ENCODE measurements at places on chromosomes 3 and 15.

GRCh38 chr3:71299160-71299559 is 284.4 kb downstream of the FOXP1 start:
- no peak for DNase-seq

DNA sequence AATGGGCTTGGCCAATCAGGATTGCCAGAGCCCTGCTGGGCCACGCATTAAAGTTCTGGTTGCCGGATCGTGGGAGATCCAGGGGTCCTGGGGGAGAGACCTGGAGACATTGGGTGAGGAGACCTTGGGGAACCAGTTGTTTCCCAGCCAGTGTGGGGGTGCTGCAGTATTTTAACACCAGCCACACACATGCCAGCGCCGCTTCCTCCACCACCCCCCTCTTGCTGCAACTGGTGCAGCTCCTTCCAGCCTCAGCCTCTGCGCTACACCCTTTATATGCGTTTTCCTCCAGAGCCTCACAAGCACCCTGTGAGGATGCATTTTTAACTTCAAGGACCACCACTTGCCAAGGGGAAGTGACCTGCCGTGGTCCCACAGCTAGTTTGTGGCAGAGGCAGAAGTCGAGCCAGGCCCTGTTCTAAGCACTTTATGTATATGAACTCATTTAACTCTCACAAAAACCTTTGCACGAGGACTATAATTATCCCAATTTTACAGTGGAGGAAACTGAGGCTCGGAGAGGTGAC is 29.4 kb upstream of the GRIP2 start:
- DNase-seq = no peak

DNA sequence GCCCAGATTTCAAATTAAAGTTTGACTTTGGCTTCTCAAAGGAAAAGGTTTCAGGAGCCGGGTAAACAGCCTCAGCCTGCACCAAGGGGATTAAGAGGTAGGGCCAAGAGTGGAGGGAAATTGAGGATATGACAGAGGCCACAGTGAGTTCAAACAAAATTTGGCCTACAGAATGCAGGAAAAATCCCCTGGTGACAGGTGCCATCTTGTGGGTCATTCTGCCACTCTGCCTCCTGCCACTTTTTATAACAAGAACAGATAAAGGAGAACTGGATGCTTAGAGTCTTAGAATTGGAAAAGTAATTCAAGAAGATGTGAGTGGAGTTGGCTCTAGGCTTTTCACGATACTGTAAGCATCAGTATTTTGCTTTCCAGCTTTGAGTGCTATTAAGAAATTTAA is 253.2 kb downstream of the NR2F2 start:
- no peak for DNase-seq

DNA sequence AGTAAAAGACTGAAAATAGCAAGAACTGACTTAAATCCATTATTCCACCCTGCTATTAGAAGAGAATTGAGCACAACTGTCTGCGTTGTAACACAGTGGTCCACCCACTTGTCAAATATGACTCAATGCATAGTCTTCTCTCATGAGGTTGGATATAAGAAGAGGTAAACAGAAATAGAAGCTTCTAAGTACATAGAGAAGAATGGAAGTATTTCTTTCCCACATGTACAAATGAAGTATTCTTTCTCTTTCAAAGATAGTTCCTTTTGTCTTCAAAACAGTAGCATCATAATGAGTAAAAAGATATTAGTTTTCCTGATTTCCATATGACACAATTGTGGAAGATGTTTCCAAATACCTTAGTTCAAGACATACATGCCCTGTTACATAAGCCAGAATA is 348.6 kb upstream of the CCDC54 start:
- no peak for DNase-seq

DNA sequence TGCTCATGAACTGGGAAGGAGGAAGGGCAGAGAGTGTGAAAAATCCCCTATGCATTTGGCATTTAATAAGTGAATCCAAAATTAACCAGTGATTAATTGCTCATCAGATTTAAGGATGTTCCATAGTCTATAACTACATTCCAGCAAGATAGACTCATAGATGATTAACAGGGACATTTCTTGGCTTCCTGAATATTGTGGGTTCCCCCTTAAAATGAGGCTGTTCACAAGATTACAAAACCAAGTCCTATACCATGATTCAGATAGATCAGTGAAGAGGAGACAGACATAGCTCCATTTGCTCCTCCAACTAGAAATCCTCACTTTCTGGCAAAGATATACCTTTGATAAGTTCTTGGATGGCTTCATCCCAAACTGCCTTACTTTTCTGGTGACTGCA is 15.4 kb downstream of the RASGRP1 start:
- DNase-seq = no peak

DNA sequence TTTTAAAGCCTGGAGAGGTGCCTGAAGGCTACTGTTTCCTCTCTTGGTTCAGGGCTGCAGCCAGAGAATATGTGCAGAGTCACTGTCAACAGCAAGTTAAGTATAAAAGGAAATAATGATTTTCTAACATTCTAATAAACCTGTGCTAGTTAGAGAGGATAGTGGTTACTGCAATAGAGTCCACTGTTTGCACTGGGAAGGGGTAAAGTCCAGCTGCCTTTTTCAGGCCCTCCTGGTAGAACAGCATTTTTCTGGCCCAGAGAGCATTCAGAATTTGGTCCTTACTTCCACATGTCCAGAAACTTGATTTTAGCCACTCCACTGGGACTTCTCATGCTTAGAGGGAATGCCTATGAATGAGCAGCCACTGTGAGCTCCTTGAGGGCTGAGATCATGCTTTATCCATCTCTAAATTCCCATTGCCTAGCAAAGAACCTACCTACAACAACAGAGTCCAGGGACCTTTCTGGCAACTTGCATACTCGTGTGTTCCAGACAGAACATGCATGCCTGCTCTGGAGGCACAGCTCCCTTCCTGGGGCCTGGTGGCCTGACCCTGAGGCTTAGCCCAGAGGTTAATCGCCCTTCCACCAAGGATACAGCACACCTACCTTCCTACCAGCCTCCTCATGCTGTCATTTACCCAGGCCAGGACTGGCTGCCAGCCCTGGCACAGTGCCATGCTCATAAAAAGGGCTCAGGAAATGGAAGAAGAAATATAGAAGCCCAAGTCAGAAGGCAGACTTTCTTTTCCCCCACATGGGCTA is 50.3 kb upstream of the ATP13A3 start:
- DNase-seq = peak; percentile 54

- no peak for DNase-seq
Measured at GRCh38 chr15:78944202-78944625, 632 bp downstream of the CTSH start.

- DNase-seq = no peak
Measured at GRCh38 chr3:69012100-69012799, 1.2 kb downstream of the EOGT start.

DNA sequence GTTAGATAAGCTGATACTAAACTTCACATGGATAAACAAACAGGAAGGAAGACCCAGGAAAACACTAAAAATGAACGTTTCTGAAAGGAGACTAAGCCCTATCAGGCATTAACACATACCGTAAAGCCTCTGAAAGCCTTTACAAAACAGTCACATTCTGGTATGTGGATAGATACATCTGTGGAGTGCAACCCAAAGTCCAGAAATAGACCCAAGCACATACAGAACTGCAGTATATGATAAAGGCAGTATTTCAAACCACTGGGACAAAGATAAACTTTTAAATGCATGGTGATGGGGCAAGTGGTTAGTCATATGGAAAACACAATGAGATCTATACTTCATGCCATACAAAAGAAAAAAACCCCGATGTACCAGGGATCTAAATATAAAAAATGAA is 26.0 kb downstream of the DCBLD2 start:
- DNase-seq = no peak

DNA sequence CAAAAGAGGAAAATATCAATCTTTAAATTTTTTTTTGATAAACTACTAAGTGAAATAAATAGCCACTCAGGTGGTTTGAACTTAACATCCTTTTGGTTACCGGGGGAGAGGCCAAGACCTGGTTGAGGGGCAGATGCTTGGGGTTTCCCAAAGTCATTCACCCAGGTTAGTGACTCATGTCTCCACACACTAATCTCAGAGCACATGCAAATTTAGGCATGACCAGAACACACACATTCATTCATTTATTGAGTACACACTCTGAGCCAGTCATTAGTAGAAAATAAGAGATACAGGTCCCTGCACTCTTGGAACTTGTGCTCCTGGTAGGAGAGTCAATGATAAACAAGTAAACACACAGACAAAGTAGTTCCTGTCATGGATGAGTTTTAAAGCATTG is 7.3 kb downstream of the ILDR1 start:
- DNase-seq = no peak

- no peak for DNase-seq
Measured at GRCh38 chr15:43799209-43799944, 643 bp downstream of the SERINC4 start.

- DNase-seq = no peak
Measured at GRCh38 chr3:143041903-143042302, 40.5 kb downstream of the U2SURP start.

DNA sequence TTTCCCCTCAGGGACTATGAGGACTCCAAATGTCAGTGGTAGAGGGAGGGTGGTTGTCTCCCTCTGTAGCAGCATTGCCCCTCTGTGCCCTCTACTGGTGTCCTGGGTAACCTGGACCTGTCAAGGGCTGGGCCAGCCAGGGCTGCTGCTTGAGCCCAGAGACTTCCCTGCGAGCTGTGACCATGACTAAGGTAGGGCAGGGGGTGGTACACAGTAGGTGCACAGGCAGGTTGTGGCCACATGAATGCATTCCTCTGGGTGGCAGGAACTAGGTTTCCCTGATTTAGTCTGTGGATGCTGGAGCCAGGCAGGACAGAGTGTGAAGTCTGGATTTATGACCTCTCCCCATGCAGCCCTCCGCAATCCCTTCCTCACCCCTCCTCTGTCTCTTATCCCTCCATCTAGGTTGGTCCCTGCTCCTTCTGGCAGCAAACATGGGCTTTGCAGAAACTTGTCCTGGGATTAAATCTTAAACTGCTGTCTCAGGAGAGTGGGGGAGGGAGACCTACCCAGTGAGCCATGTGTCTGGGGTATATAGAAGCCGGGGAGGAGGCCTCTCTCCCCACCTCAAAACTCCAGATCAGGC is 8.7 kb upstream of the SEMA3F start:
- no peak for DNase-seq

DNA sequence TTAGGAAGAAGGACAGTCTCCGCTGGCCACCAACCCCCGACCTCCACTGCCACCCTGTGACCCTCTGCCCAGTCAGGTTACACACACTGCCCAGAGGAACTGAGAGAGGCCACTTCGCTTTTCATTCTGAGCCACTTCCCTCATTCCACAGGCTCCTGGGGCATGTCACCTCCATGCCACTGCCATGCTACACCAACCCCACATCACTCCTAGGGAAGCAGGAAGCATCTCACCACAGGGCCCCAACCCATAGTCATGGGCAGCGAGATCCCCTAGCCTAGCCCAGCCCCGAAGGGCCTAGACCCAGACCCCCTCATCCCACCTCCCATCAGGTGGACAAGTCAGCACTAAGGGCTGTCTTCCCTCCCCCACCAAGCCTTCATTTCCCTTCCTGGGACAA is 1.4 kb downstream of the PLCB2 start:
- DNase-seq = no peak

DNA sequence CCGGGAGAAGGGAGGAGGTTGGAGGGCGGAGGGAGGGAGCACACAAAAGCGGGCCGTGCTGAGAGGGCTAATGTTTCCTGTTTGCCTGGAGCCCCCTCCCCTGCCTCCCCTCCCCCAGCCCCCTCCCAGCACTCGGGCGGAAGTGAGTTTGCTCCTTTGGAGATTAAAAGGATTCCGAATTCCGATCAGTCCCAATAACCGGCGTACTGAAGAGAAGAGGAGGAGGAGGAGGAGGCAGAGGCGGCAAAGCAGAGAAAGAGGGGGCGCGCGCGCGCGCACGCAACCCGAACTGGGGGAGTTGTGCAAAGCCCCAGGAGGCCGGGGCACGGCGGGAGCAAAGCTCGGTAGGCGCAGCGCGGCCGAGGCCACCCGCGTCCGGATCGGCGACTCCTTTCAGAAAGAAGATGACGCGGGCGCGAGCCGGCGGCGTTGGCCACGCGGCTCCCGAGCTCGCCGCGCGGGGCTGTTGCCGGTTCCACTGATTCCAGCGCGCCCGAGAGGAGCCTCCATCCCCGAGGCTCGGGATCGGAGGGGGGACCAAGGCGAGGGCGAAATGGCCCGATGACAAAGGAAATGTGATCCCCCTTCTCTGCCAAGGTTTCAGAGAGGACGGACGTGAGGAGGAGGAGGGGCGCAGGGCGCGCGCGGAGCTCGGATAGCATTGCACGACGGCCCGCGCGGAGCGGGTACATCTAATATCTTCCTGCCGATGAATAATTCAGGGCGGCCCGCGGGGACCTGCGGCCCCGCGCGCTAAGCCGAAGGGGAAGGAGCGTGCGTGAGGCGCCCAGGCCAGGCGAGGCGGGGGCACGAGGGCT is 1.1 kb upstream of the TRIM71 start:
- no peak for DNase-seq

- DNase-seq = no peak
Measured at GRCh38 chr15:99446565-99447496, 119.0 kb upstream of the MEF2A start.

DNA sequence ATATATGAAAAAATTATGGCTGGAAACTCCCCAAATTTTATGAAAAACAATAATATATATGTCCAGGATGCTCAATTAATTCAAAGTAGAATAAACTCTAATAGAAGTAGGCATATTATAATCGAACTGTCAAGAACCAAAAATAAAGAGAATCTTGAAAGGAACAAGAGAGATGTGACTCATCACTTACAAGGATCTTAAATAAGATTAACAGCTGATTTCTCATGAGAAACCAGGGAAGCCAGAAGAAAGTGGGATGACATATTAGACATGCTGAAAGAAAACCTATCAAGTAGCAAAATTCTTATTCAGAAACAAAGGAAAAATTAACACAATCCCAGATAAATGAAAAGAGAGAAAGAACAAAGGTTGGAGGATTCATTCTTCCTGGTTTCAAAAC is 66.8 kb downstream of the FAIM start:
- DNase-seq = no peak

DNA sequence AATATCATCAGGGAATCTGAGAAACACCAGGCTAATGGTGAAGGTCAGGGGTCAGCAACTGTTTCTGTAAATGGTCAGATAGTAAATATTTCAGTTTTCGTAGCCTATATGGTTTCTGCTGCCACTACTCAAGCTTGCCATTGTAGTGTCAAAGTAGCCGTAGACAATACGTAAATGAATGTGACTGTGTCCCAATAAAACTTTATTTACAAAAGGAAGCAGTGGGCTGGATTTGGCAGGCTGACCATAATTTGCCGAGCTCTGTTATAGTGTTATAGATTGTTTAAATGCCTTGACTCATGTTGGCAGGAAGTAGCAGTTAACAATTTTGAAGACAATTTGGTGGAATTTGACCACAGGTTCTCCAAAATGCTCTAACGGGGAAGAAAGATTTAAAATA is 548.2 kb downstream of the FOXP1 start:
- no peak for DNase-seq

DNA sequence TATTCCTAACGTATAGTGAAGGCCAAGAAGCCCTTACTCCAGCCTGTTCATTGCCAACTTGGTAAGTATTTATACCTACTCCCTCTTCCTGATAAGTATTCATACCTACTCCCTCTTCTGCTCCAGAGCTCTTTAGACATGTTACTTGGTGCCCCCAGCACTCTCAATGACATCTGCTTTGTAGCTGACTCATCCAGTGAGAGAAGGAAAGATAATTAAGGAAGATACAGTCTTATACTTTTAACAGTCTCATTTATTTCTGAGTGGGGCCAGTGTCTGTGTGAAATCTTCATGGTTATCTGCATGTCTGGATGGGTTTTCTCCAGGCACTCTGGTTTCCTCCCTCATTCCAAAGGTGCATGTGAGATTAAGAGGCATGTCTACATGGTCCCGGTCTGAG is 698.7 kb downstream of the FHIT start:
- DNase-seq = no peak

Data from DMS 273 treated with DMSO at 0.1 percent for 48 hours (cell line).